ENCODE measurements at places on chromosomes 13 and 19.

GRCh38 chr13:26411206-26411605 lies 146.3 kb upstream of the WASF3 start:
- no peak for DNase-seq
- H3K4me1 ChIP-seq: no peaks in the 10 kb centered on the region
- H3K4me3 ChIP-seq: no peak overlapping the region
- H3K27me3 ChIP-seq: no peaks in the 10 kb centered on the region

GRCh38 chr13:113926301-113926761 lies 47.5 kb downstream of the C13orf46 start:
- no peaks in the 10 kb centered on the region for H3K27me3 ChIP-seq
- no peaks in the 10 kb centered on the region for H3K4me1 ChIP-seq
- H3K36me3 ChIP-seq: no peaks in the 10 kb centered on the region
- DNase-seq: no peak

GRCh38 chr19:40294560-40294959 lies 9.4 kb upstream of the AKT2 start:
- no peak overlapping the region for H3K4me3 ChIP-seq
- H3K27me3 ChIP-seq: no peaks in the 10 kb centered on the region
- DNase-seq: no peak
- no peaks in the 10 kb centered on the region for H3K4me1 ChIP-seq

DNA sequence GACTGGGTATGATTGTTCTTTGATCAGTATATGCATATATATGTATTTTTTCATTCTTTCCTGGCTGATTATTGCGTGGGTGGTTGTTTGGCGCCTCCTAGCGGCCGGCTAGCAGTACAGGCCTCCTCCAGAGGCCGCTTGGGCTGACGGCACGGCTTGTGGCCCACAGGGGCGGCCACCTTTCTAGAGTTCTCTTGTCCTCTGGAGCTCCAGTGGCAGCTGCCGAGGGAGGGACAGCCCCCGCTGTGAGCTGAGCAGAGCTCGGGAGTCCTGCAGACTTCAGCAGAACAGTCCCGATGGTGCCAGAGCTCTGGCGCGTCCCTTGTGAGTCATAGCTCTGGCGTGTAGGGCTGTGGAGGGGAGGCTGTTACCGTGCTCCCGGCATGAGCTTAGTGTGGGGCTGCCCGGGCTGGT lies 22.5 kb upstream of the ZNF429 start:
- DNase-seq: peak; percentile 46
- H3K4me1 ChIP-seq: no peaks in the 10 kb centered on the region
- no peak overlapping the region for H3K27ac ChIP-seq
- H3K4me3 ChIP-seq: no peak overlapping the region

DNA sequence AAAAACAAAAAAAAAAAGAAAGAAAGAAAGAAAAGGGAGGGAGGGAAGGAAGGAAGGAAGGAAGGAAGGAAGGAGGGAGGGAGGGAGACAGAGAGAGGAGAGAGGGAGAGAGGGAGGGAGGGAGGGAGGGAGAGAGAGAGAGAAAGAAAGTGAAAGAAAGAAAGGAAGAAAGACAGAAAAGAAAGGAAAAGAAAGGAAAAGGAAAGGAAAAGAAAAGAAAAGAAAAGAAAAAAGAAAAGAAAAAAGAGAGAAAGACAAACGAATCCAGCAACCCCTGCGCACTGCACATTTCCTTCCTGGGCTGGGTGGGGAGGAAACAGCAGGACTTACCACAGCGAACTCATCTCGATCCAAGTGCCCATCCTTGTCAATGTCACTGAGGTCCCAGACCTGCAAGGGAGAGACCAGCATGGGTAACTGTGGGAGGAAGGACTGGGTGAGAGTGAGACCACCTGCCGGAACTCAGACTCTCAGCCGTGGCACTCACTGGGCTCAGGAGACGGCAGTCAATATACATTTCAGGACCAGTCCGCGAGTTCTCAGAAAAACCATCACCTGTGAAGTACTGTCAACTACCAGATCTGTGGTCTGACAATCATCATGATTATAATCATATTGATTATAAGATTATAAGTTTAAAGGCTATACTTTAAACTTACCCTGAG lies 43.3 kb downstream of the EPS15L1 start:
- no peak for DNase-seq
- no peaks in the 10 kb centered on the region for H3K27me3 ChIP-seq
- no peak overlapping the region for H3K4me3 ChIP-seq
- peaks cover 29% of the 10 kb centered on the region for H3K36me3 ChIP-seq

DNA sequence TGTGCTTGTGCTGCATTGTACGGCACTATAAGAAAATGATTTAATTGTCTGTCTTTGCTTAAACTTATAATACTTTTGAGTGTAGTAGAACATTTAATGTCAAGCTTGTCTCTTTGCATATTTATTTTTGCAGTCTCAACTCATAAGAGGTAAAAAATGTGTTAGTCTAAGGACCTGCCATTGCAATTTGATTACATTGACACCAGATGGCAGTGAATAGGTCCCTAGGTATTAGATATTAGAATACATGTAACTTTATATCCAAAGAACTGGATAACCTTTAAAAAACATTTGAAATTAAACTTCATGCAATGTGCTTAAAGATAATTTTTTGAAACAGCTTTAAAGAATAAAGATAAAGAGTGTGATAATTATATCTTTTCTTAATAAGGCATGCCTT lies 1421.3 kb downstream of the OLFM4 start:
- no peaks in the 10 kb centered on the region for H3K36me3 ChIP-seq
- no peaks in the 10 kb centered on the region for H3K4me1 ChIP-seq
- no peak overlapping the region for H3K4me3 ChIP-seq
- DNase-seq: no peak

DNA sequence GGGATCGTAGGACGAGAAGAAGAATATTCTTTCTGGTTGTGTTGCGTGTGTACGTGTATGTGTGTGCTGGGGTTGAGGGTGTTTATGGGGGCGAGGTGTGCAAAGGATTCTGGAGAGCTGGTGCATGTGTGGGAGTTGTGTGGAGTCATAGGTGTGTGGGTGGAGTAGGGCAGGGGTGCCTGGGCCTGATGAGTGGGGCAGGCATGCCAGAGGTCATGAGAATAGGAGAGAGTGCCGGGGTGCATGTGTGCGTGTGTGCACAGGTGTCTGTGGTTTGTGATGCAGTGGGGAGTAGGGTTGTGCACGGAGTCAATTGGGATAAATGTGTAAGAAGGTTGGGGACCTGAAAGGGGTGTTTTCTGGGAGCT lies 649 bp downstream of the TMEM91 start:
- H3K4me1 ChIP-seq: peaks cover 2% of the 10 kb centered on the region
- no peak for DNase-seq
- no peaks in the 10 kb centered on the region for H3K36me3 ChIP-seq
- no peaks in the 10 kb centered on the region for H3K27me3 ChIP-seq

- no peak overlapping the region for H3K4me3 ChIP-seq
- no peak overlapping the region for H3K27ac ChIP-seq
- DNase-seq: no peak
- no peaks in the 10 kb centered on the region for H3K4me1 ChIP-seq
These were observed 9.0 kb downstream of the NACC1 start for GRCh38 chr19:13127051-13127450.

DNA sequence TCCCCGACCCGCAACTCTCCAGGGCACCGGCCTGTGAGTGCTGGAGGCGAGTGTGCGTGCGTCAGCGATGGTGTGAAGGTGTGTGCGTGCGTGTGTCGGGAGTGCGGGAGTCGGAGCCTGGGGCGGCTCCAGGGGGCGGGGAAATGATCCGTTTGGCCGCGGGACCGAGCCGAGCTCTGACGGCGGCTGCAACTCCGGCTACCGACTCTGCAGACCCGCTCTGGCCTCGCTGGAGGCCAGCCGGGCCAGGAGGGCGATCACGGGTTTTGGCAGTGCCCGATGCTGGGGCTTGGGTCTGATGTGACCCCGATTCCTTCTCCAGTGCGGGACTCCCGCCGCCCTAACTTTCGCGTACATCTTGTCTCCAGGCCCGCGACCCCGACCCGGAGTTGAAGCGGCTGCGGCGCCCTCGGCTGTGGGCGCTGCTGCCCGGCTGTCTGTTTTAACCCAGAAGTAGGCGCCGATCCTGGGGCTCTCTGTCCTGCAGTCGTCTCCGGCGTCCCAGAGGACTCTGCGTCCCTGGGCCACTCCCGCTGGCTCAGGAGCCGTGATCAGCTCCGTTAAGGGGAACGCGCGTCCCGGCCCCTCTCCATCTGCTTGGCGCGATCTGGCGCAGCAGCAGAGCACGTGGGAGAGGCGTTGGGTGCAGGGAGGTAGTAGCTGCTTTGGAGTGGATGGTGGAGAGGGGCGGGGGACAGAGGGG lies 1.2 kb downstream of the CHST8 start:
- peaks cover 4% of the 10 kb centered on the region for H3K4me1 ChIP-seq
- no peak for DNase-seq
- H3K27ac ChIP-seq: no peak overlapping the region
- H3K36me3 ChIP-seq: no peaks in the 10 kb centered on the region
- H3K27me3 ChIP-seq: peaks cover 31% of the 10 kb centered on the region
- no peak overlapping the region for H3K4me3 ChIP-seq

DNA sequence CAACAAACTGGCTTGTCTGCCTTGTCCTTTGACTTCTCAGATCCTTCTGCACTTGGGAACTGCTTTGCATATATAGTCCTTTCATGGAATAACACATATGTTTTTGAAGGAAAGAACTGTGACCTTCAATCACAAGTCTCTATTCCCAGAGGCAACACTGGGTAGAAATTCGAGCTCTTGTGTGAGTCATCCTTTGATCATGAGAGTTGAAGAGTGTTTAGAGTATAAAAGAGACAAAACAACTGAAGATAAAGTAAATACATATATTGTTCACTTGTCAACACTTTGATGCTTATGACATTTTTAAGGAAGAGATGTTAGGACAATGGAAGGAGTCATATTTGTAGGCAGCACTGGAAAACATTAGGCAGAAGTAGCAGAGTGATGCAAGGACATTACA lies 5.2 kb upstream of the OR7A5 start:
- no peak for DNase-seq
- no peak overlapping the region for H3K27ac ChIP-seq
- H3K4me1 ChIP-seq: peaks cover 4% of the 10 kb centered on the region
- no peaks in the 10 kb centered on the region for H3K27me3 ChIP-seq

DNA sequence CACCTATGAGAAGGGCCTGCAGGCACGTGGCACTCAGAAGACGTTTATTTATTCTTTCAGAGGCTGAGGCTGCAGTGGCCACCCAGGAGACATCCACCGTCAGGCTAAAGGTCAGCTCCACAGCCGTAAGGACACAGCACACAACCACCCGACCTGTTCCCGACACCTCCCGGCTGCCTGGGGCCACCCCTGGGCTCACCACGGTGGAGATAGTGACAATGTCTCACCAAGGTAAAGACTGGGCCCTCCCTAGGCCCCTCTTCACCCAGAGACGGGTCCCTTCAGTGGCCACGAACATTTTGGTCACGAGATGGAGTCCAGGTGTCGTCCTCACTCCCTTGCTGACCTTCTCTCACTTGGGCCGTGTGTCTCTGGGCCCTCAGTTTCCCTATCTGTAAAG lies 32.5 kb downstream of the SPC24 start:
- H3K4me1 ChIP-seq: no peaks in the 10 kb centered on the region
- H3K27me3 ChIP-seq: no peaks in the 10 kb centered on the region
- peaks cover 2% of the 10 kb centered on the region for H3K36me3 ChIP-seq
- H3K27ac ChIP-seq: no peak overlapping the region
- H3K4me3 ChIP-seq: no peak overlapping the region
- no peak for DNase-seq

DNA sequence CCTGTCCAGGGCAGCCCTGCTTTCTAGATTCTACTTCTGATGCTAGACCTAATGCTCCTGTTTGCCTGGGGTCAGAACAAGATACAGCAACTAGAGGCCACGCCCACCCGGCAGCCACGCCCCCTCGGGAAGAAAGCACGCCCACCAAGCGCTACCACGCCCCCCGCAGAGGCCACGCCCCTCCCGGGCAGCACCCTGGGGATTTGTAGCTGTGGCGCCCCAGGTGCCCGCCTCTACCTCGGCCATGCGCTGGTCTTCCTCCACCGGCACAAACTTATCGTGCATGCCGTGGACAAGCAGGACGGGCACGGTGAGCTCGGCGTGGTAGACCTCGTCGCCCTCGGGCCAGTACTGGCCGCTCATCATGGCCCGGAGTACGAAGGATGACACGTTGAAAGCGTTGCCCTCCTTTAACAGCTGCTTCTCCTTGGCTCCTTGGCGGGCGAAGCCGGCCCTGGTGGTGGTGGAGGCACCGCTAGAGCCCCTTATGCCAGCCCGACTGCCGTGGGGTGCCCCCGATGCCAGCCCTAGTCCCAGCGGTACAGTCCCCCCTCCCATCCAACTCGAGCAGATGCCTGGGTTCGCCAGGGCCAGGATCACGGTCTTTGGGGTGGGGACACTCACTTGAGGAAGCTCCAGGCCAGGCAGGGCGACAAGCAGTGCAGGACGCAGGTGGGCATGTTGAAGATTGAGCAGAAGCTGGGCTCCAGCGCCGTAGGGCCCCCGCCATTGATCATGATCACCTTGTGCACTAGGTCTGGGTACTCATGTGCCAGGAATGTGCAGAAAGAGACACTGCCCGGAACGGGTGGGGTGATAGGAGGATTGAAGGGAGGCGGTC lies 9.0 kb downstream of the ABHD8 start:
- DNase-seq: no peak
- H3K4me1 ChIP-seq: no peaks in the 10 kb centered on the region
- no peaks in the 10 kb centered on the region for H3K27me3 ChIP-seq
- no peaks in the 10 kb centered on the region for H3K36me3 ChIP-seq
- no peak overlapping the region for H3K4me3 ChIP-seq

GRCh38 chr19:38003438-38004185 lies 96.6 kb downstream of the SIPA1L3 start:
- no peaks in the 10 kb centered on the region for H3K36me3 ChIP-seq
- peaks cover 21% of the 10 kb centered on the region for H3K4me1 ChIP-seq

GRCh38 chr19:44576843-44577565 lies 36.4 kb upstream of the IGSF23 start:
- no peak overlapping the region for H3K27ac ChIP-seq
- DNase-seq: no peak
- no peaks in the 10 kb centered on the region for H3K36me3 ChIP-seq
- H3K4me3 ChIP-seq: no peak overlapping the region
- H3K4me1 ChIP-seq: peaks cover 5% of the 10 kb centered on the region

- H3K4me3 ChIP-seq: no peak overlapping the region
- H3K27me3 ChIP-seq: no peaks in the 10 kb centered on the region
- no peaks in the 10 kb centered on the region for H3K36me3 ChIP-seq
- peaks cover 4% of the 10 kb centered on the region for H3K4me1 ChIP-seq
- peak overlapping the region; percentile 54 for H3K27ac ChIP-seq
These were observed 451.0 kb upstream of the SLC10A2 start for GRCh38 chr13:103517066-103517767.

DNA sequence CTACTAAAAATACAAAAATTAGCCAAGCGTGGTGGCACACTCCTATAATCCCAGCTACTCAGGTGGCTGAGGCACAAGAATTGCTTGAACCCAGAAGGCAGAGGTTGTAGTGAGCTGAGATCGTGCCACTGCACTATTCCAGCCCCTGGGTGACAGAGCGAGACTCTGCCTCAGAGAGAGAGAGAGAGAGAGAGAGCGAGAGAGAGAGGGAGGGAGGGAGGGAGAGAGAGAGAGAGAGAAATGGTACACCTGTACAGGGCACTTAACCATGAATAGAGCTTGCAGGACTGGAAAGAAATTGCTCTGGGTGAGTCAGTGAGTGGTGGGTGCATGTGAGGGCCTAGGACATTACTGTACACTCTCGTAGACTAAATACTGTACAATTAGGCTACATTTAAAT lies 40.5 kb upstream of the SLC7A9 start:
- H3K27me3 ChIP-seq: no peaks in the 10 kb centered on the region
- no peak overlapping the region for H3K27ac ChIP-seq
- no peak for DNase-seq
- H3K36me3 ChIP-seq: peaks cover 7% of the 10 kb centered on the region
- no peak overlapping the region for H3K4me3 ChIP-seq

All from kidney (tissue), 22 donors.